ENCODE measurements at places on chromosomes 3 and 15. TPM values are rescaled to one million over a fixed set of nuclear protein-coding genes. Genes with fewer than 3 reads are reported as not detected.

Gene TGM4
- not detected for total RNA-seq

Gene CPLX3
- total RNA-seq, result 0.17 TPM

Gene C3orf85
- not detected for total RNA-seq

Gene PRSS50
- 0.07 TPM for total RNA-seq

Gene CDAN1
- total RNA-seq, result 18.2 TPM

Gene TJP1
- 0.16 TPM for total RNA-seq

Gene CMC1
- 24.2 TPM for total RNA-seq

All from activated T-cell treated with anti-CD3 and anti-CD28 coated beads, Interleukin-2, amount 50 U/mL, for 72 hours (primary cell).